Smooth muscle cell of bladder (primary cell): ENCODE measurements at places on chromosomes 1 and 21. TPM values are rescaled to one million over a fixed set of nuclear protein-coding genes. Genes with fewer than 3 reads are reported as not detected.

Gene LCE1F
- total RNA-seq: not detected in 2 replicates

Gene C1QA
- total RNA-seq: not detected in 2 replicates

Gene CLCA2
- total RNA-seq: 0.14 and 0.18 TPM in 2 replicates

Gene F3
- 59.4 and 223 TPM in 2 replicates for total RNA-seq

Gene ARHGAP30
- under 0.01 TPM in 1 of 2 replicates, not detected in the other for total RNA-seq

Gene CRYZL1
- total RNA-seq: 24.7 and 27.9 TPM in 2 replicates

Gene FCRL2
- not detected in 2 replicates for total RNA-seq

Gene MAEL
- total RNA-seq: under 0.01 TPM in 1 of 2 replicates, not detected in the other

Gene TRAF3IP3
- total RNA-seq: under 0.01 and 0.28 TPM in 2 replicates

Gene MOB3C
- total RNA-seq: 9.0 and 11.3 TPM in 2 replicates

Gene S100A14
- total RNA-seq: 0.18 and 0.28 TPM in 2 replicates

Gene SPRR1A
- not detected in 2 replicates for total RNA-seq
